ENCODE measurements at places on chromosomes 1 and 21.

- no peak for DNase-seq
Observed at GRCh38 chr1:29543586-29543985, 307.3 kb downstream of the PTPRU start.

DNA sequence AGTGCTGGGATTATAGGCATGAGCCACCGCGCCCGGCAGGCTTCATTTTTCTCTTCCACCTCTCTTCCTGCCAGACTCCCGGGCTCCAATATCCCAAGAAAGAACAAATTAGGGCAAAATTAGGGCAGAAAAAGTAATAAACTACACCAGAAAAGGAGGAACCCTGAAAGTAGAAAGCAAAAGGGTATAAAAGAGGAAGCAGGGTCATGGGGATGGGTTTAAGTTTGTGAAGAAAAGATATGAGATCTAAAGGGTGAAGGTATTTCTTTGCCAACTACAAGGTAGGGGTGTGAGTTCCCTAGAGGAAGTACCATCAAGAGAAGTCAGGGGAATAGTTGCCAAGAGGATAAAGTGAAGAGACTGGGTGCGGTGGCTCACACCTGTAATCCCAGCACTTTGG is 9.9 kb downstream of the PTPN22 start:
- no peak for DNase-seq

- no peak for DNase-seq
Observed at GRCh38 chr1:158002022-158002630, 8.7 kb downstream of the KIRREL1 start.

- no peak for DNase-seq
Observed at GRCh38 chr1:170307426-170307825, 161.7 kb downstream of the NTMT2 start.

DNA sequence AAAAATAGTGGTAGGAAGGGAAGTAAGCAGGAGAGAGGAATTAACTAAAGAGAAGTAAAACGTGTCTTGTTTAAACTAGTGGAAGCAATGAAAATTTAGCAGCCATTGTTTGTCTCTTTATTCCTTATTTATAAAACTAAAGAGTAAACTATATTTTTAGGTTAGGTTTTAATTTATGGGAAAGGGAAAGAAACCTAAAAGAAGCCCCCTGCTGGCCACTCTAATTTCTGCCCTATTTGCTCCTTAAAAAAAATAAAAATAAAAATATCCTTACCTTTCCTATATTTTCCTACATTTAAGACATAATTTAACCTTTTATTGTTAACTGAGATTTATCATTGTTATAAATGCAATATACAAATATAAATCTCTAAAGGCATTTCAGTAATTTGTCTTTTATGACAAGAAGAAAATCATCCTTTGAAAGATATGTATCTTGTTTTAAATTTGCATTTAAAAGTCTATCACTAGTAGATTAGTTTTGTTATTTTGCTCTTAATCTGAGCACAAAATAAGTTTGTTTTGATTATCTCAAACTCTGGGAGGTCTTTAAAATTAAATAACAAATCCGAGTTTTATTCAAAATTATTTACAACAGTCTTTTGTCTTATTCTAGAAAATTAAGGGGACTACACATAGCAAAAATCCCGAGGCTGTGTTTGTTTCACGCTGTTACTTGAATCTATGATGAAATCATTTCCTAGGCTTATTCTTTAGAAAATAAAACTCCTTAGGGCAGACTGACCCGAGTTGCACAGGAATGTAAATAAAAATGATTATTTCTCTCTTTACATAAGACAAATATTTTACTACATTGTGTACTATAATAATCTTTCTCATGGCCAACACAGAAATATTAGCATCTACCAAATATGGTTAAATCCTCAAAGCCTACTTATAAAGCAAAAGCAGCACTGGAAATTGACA is 201.7 kb downstream of the NRIP1 start:
- DNase-seq, result no peak

- no peak for DNase-seq
Observed at GRCh38 chr1:9295884-9296283, 3.2 kb downstream of the SPSB1 start.

- no peak for DNase-seq
Observed at GRCh38 chr1:208041505-208041904, 130.6 kb upstream of the CD34 start.

DNA sequence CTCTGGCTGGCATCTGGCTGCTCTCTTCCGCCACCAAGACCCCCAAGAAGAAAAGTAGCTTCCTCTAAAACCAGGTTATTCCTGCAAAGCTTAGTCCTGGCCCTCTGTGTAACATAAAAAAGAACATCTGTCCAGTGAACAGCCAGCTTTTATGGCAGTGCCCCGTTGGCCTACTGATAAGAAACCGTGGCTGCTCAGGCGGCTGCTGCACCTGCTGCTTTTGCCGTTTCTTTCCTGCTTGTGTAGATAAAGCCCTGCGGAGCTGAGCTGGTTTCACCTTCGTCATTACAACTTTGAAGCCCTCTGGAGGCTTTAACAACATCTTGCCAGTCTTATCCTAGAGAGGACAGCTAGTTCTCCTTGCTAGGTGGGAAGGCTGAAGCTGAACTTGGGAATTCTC is 20.5 kb downstream of the ELAPOR1 start:
- DNase-seq, result no peak

- DNase-seq, result no peak
Observed at GRCh38 chr1:240914506-240914905, 302.6 kb upstream of the GREM2 start.

- no peak for DNase-seq
Observed at GRCh38 chr1:9062846-9063245, 6.6 kb downstream of the SLC2A5 start.

DNA sequence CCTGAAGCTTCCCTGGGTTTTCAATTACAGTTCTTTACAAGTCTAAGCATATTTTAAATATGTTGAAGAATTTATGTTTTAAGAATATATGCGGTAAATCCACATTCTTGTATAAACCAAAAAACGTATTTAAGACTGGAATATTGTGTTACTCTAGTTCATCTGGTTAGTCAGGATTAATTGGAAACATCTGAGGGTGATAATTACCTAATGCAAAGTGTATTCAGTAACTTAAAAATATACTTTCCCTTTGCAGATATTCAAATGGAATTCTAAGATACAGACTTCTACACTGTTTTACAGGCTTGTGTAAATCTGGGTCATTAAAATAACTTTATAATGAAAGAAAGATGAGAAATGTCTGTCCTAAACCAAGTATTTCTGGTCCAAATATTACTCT is 302.0 kb downstream of the VAV3 start:
- no peak for DNase-seq

- DNase-seq, result no peak
Observed at GRCh38 chr1:22263359-22263758, 120.5 kb upstream of the WNT4 start.

- no peak for DNase-seq
Observed at GRCh38 chr1:212856755-212857154, 1.3 kb upstream of the FLVCR1 start.

Data from activated CD8-positive, alpha-beta memory T cell treated with anti-CD3 and anti-CD28 coated beads for 1 hour (primary cell).